Esophagus mucosa (tissue), 1 donor: ENCODE measurements at places on chromosomes 6 and 20.
A peak's percentile ranks its signal among the peaks of the same experiment; 100 is the strongest.

GRCh38 chr6:18410412-18410811, 23.3 kb downstream of the RNF144B start:
- ATAC-seq: no peak

GRCh38 chr6:3482869-3483268, 26.0 kb upstream of the SLC22A23 start:
- peak; percentile 30 for ATAC-seq

DNA sequence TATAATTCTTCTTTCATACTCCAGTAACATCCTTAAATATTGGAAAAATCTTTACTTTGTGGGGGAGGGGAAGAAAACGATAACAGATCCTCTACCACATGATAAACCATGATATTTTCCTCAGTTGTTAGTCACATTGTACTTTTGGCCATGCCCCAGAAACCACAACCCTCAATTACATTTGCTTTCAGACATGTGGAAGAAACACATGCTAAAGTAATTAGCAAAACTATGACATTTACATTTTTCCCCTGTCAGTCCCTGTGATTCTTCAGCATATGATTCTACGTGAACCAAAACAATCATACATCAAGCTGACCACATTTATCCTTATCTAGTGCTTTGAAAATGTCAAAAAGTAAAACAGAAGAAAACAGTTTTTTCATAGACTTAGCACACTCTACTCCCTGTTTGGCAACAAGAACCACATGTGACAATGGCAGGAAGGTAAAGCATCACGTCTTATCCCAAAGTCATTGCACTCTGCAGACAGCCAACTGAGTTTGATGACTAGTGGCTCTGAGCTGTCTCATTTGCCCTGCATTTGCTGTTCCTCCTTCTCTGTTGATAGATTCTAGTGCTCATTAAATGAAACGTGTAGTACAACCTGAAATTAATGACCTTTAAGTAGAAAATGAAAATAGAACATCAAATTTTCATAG, 505.8 kb upstream of the MARCKS start:
- ATAC-seq: peak; percentile 28

DNA sequence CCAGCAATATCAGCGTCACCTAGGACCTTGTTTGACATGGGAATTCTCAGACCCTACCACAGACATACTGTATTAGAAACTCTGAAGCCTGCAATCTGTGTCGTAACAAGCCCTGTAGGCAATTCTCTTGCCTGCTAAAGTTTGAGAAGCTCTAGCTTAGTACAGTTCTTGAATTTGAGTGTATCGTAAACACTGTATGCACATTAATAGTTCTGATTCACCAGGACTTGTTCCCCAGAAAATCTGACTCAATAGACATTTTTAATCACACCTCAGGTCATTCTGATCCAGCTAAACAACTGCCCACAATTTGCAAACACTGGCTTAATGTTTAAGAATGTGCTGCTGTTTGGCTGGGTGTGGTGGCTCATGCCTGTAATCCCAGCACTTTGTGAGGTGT, 414.3 kb downstream of the TFAP2A start:
- peak; percentile 92 for ATAC-seq

GRCh38 chr20:62236766-62237513, 1.4 kb upstream of the OSBPL2 start:
- ATAC-seq: no peak

- peak; percentile 33 for ATAC-seq
Observed at GRCh38 chr6:36839749-36840431, 646 bp upstream of the CPNE5 start.
